IMR-90 (cell line): ENCODE measurements at places on chromosomes 2 and 18. TPM values are rescaled to one million over a fixed set of nuclear protein-coding genes. Genes with fewer than 3 reads are reported as not detected.
A peak's percentile ranks its signal among the peaks of the same experiment; 100 is the strongest.

Gene SERPINB10
- not detected in 2 replicates for total RNA-seq

DNA sequence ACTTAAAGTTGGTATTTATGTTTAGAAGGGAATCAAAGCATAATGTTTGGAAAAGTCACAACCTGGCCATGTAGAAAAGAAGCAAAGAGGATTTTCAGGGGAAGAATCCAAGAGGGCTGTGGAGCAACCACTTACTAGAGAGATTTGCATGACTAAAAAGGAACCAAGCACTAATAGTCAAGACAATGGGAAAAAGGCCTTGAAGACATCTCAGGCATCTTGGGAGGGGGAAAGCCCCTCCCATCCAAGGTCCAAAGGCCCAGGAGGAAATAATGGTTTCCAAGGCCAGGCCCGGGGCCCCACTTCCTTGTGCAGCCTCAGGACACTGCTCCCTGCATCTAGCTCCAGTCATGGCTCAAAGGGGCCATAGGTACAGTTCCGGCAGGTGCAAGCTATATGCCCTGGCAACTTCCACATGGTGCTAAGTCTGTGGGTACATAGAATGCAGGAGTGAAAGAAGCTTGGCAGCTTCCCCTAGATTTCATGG is 128.1 kb downstream of the EIPR1 start:
- H3K4me3 ChIP-seq = no peak overlapping the region
- no peak for DNase-seq
- peaks cover 2% of the 10 kb centered on the region; the same call in 1 of the 2 replicates for H3K36me3 ChIP-seq
- H3K4me1 ChIP-seq = no peaks in the 10 kb centered on the region
- no peaks in the 10 kb centered on the region for H3K27me3 ChIP-seq

Gene STPG4
- total RNA-seq = 0.18 and 0.28 TPM in 2 replicates

Gene IFT172
- 23.1 and 25.5 TPM in 2 replicates for total RNA-seq

DNA sequence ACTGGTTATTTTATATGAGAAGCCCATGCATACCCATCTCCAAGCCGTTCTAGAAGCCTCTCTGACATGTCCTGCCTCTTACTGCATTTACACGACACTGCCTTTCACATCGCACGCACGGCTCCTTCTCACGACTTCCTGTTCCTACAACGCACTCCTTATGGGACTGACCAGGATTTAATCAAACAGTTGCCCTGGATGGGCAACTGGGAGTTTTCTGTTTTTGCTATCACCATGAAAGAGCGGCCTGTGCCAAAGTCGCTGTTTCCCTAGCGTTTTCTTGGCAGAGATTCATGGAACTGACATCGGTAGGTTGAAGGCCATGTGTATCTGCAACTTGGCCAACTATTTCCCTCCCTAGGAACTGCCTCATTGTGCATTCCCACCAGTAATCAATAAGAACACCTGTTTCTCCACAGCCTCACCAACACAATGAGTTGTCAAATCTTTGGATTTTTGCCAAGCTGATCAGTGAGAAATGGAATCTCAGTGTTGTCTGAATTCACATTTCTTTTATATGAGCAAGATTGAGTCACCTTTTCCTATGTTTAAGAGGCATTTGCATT is 97.2 kb upstream of the OTOS start:
- H3K27me3 ChIP-seq = peaks cover 3% of the 10 kb centered on the region; the same call in 1 of the 2 replicates
- peaks cover 12% of the 10 kb centered on the region for H3K4me1 ChIP-seq
- H3K4me3 ChIP-seq = no peak overlapping the region
- no peak overlapping the region for H3K27ac ChIP-seq
- peak; percentile 85 for DNase-seq

Gene RTP5
- not detected in 2 replicates for total RNA-seq

DNA sequence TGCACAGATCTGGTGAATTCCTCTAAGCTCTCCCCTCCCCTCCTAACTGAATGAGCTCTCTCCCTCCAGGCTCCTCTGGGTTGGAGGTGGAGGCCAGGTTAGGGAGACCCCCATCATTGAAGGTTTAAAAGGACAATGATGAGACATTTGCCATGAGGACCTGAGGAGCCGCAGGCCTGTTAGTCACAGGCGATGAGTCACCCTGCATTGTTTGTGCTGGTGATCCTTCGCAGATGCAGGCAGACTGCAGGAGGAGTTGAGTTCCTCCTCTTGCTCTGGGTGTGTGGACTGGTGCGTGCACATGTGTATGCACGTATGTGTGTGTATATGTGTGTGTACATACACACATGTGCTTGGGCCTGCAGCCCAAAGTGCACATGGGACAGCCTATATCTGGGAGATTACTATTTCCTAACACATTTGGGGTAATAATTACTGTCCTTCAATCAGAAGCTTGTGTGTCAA is 42.0 kb downstream of the MCFD2 start:
- peak; percentile 98 for DNase-seq
- no peaks in the 10 kb centered on the region for H3K27me3 ChIP-seq
- H3K27ac ChIP-seq = peak overlapping the region; percentile 92
- no peak overlapping the region for H3K4me3 ChIP-seq
- peaks cover 47% of the 10 kb centered on the region for H3K4me1 ChIP-seq

DNA sequence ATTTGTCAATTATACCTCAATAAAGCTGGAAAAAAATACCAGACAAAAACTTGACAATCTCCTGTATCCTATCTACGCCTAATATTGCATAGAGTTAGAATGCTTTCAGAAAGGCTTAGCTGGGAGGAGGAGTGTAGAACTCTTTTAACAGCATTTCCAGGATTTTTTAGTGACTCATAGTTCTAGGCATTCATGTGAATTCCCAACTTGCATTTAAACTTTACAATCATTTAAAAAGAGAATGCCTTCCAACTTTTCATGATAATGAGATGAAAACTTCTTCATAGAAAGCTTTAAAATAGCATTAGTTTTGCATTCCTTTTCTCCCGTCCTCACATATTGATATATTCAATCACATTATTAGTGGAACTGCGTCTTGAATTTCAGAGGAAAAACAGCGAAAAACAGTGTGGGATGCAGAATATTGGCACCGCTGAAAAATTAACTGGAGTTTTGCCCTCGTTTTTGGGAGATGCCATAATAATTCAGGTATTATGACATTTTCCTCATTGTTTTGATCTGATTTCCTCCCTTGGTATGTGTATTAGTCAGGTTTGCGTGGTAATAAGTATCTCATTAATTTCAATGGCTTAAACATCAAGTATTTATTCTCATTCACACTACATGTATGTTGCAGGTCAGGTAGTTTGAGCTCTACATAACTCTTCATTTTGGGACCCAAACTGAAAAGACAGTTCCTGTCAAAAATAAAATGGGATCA is 293.2 kb upstream of the FIGN start:
- H3K36me3 ChIP-seq = no peaks in the 10 kb centered on the region
- no peaks in the 10 kb centered on the region for H3K4me1 ChIP-seq
- H3K27ac ChIP-seq = no peak overlapping the region
- no peak overlapping the region for H3K4me3 ChIP-seq
- no peak for DNase-seq
- no peaks in the 10 kb centered on the region for H3K27me3 ChIP-seq

Gene PSMA8
- not detected in 2 replicates for total RNA-seq

DNA sequence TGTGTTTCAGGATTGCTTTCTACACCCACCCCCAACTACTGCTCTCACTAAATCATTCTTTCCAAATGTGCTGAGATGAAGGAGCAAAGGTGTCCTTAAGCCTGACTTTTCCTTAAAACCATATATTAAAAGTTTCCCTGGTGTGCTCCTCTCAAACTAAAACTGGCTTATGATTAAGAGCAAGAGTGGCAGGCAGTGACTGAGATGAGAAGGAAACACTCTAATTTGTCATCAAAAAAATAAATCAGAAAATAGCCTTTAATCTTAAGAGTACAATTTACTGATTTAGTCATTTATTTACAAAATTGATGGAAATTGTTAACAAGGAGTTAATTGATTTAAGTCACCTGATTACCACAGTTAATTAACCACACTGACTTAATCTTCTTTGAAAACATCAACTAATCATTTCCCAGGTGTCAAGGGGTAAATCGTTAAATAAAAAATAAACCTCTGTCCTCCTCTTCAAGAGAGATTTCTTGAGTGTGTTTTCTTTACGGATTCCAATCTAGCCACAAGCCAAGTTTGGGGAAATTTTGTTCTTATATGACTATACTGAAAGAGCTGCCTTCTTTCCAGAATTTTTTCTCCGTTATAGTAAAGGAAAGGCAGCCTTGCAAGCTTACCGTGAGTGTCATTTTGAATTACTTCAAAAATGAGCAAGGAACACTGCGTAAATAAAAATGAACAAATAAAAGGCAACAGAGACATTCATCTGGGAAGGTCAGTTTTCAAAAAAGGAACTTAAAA is 17.4 kb downstream of the LRP2 start:
- no peaks in the 10 kb centered on the region for H3K27me3 ChIP-seq
- no peak overlapping the region for H3K4me3 ChIP-seq
- no peaks in the 10 kb centered on the region for H3K36me3 ChIP-seq
- no peak overlapping the region for H3K27ac ChIP-seq
- H3K4me1 ChIP-seq = no peaks in the 10 kb centered on the region

- peaks cover 10% of the 10 kb centered on the region; the same call in 1 of the 2 replicates for H3K4me1 ChIP-seq
- no peak overlapping the region for H3K27ac ChIP-seq
- H3K27me3 ChIP-seq = no peaks in the 10 kb centered on the region
- H3K4me3 ChIP-seq = no peak overlapping the region
- H3K36me3 ChIP-seq = peaks cover 6% of the 10 kb centered on the region; the same call in 1 of the 2 replicates
Observed at GRCh38 chr2:130370490-130370889, 14.6 kb downstream of the PTPN18 start.

GRCh38 chr18:48136827-48137373 is 206.4 kb upstream of the SMAD2 start:
- no peaks in the 10 kb centered on the region for H3K36me3 ChIP-seq
- H3K27me3 ChIP-seq = peaks cover 53% of the 10 kb centered on the region
- H3K27ac ChIP-seq = no peak overlapping the region
- DNase-seq = no peak

- H3K4me1 ChIP-seq = no peaks in the 10 kb centered on the region
- H3K4me3 ChIP-seq = no peak overlapping the region
- no peak for DNase-seq
- H3K27ac ChIP-seq = no peak overlapping the region
- no peaks in the 10 kb centered on the region for H3K27me3 ChIP-seq
- H3K36me3 ChIP-seq = no peaks in the 10 kb centered on the region
Observed at GRCh38 chr2:112674229-112674628, 28.5 kb downstream of the SLC20A1 start.

GRCh38 chr2:47336259-47337238 is 66.4 kb upstream of the MSH2 start:
- peak; percentile 46 for DNase-seq
- no peaks in the 10 kb centered on the region for H3K36me3 ChIP-seq
- H3K27me3 ChIP-seq = peaks cover under 1% of the 10 kb centered on the region; the same call in 1 of the 2 replicates
- H3K27ac ChIP-seq = no peak overlapping the region
- no peaks in the 10 kb centered on the region for H3K4me1 ChIP-seq

DNA sequence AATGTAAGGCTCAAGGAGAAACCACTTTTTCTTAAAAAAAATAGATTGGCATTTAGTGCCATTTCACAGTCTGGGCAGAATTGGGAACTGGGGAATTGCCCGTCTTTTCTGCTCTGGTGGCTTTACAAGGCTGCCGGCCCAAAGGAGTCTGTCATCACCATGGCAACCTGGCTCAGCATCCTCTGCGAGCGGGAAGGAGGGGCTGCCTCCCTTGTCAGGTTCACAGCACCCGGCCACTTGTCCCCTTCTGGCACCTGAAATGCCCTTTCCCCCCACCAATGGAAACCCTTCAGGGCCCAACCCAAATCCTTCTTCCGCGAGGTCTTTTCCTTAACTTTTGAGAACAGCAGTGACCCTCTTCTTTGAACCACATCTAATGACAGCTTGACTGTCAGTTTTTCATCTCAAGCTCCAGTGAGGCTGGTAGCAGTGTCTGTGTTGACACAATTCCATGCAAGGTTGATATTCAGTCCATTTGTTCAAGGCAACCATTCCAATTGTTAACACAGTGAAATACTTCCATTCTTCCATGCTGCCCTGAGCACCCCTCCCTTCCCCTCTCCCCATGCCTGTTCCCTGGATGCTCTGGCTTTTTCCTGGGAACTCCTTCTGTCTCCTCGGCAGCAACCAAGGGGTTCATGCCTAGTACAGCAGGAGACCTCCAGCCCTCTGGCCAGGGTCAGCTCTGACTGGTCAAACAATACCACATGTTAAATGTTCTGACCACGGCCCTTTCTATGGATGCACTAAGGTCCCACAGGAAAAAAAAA is 79.6 kb downstream of the DNER start:
- no peak overlapping the region for H3K27ac ChIP-seq
- H3K4me1 ChIP-seq = no peaks in the 10 kb centered on the region

- peaks cover 2% of the 10 kb centered on the region; the same call in 1 of the 2 replicates for H3K4me1 ChIP-seq
- H3K27me3 ChIP-seq = no peaks in the 10 kb centered on the region
- no peak overlapping the region for H3K4me3 ChIP-seq
- H3K36me3 ChIP-seq = peaks cover 2% of the 10 kb centered on the region; the same call in 1 of the 2 replicates
- DNase-seq = no peak
- no peak overlapping the region for H3K27ac ChIP-seq
Observed at GRCh38 chr2:127044977-127045661, 61.8 kb downstream of the BIN1 start.

Gene DLX1
- total RNA-seq = 0.36 and 1.1 TPM in 2 replicates

- H3K27ac ChIP-seq = no peak overlapping the region
- peaks cover 15% of the 10 kb centered on the region for H3K4me1 ChIP-seq
- no peak for DNase-seq
- no peak overlapping the region for H3K4me3 ChIP-seq
- no peaks in the 10 kb centered on the region for H3K36me3 ChIP-seq
Observed at GRCh38 chr18:9740071-9740470, 32.0 kb downstream of the RAB31 start.

- no peak for DNase-seq
- H3K4me1 ChIP-seq = peaks cover 12% of the 10 kb centered on the region; the same call in 1 of the 2 replicates
- no peaks in the 10 kb centered on the region for H3K27me3 ChIP-seq
- H3K36me3 ChIP-seq = no peaks in the 10 kb centered on the region
- no peak overlapping the region for H3K27ac ChIP-seq
Observed at GRCh38 chr18:36189486-36189885, 2.2 kb downstream of the MOCOS start.

GRCh38 chr2:226720948-226721347 is 78.7 kb downstream of the IRS1 start:
- DNase-seq = no peak
- H3K4me1 ChIP-seq = peaks cover 9% of the 10 kb centered on the region
- H3K27me3 ChIP-seq = no peaks in the 10 kb centered on the region
- no peak overlapping the region for H3K27ac ChIP-seq

Gene APCDD1
- total RNA-seq = 0.83 and 1.1 TPM in 2 replicates

- H3K27me3 ChIP-seq = peaks cover 2% of the 10 kb centered on the region; the same call in 1 of the 2 replicates
- no peak overlapping the region for H3K4me3 ChIP-seq
- no peak overlapping the region for H3K27ac ChIP-seq
- no peaks in the 10 kb centered on the region for H3K36me3 ChIP-seq
- H3K4me1 ChIP-seq = no peaks in the 10 kb centered on the region
Observed at GRCh38 chr2:236526455-236527158, 43.0 kb upstream of the ACKR3 start.

GRCh38 chr2:152067823-152068222 is 31.0 kb downstream of the CACNB4 start:
- H3K36me3 ChIP-seq = no peaks in the 10 kb centered on the region
- no peaks in the 10 kb centered on the region; the same call in none of the 2 replicates for H3K27me3 ChIP-seq
- no peak overlapping the region for H3K27ac ChIP-seq
- no peak overlapping the region for H3K4me3 ChIP-seq
